ENCODE measurements at places on chromosomes 5 and 9. TPM values are rescaled to one million over a fixed set of nuclear protein-coding genes. Genes with fewer than 3 reads are reported as not detected.

LCN9 gene
- 2.3 TPM for polyA plus RNA-seq

KCNT1 gene
- 0.35 TPM for polyA plus RNA-seq

TGFBI gene
- 6.2 TPM for polyA plus RNA-seq

PDE8B gene
- 0.20 TPM for polyA plus RNA-seq

SERF1A gene
- polyA plus RNA-seq, result 4.0 TPM

LCN6 gene
- not detected for polyA plus RNA-seq

JAKMIP2 gene
- polyA plus RNA-seq, result 2.4 TPM

IFNE gene
- polyA plus RNA-seq, result 0.08 TPM

SPINK1 gene
- polyA plus RNA-seq, result 1.3 TPM

PDE6A gene
- polyA plus RNA-seq, result not detected

C5orf58 gene
- polyA plus RNA-seq, result 0.24 TPM

CFAP157 gene
- not detected for polyA plus RNA-seq

HTR1A gene
- 6.5 TPM for polyA plus RNA-seq

CCDC192 gene
- not detected for polyA plus RNA-seq

FBP2 gene
- not detected for polyA plus RNA-seq

GHR gene
- 0.09 TPM for polyA plus RNA-seq

SNCAIP gene
- 5.1 TPM for polyA plus RNA-seq

SAXO1 gene
- polyA plus RNA-seq, result 0.11 TPM

OR1L8 gene
- not detected for polyA plus RNA-seq

HRH2 gene
- polyA plus RNA-seq, result 10.2 TPM

MARCHF11 gene
- 0.30 TPM for polyA plus RNA-seq
